ENCODE measurements at places on chromosomes 1 and 21. TPM values are rescaled to one million over a fixed set of nuclear protein-coding genes. Genes with fewer than 3 reads are reported as not detected.

Gene SYDE2
- 13.8 TPM for total RNA-seq

Gene TYW3
- total RNA-seq = 17.4 TPM

Gene NCF2
- 2.2 TPM for total RNA-seq

Gene C1orf94
- not detected for total RNA-seq

Gene MEF2D
- 12.4 TPM for total RNA-seq

Gene CFAP74
- not detected for total RNA-seq

Gene LCE2A
- not detected for total RNA-seq

Gene PLK3
- total RNA-seq = 33.7 TPM

Gene ZNF124
- total RNA-seq = 14.4 TPM
